Stimulated activated CD4-positive, alpha-beta T cell treated with anti-CD3 and anti-CD28 coated beads, Interleukin-1b, Interleukin-23, amount 100 ng/mL, for 4 hours (primary cell): ENCODE measurements at places on chromosomes 1 and 21.

- DNase-seq: peak; percentile 32
These were observed 32.1 kb downstream of the TGFB2 start for GRCh38 chr1:218377143-218377660.

DNA sequence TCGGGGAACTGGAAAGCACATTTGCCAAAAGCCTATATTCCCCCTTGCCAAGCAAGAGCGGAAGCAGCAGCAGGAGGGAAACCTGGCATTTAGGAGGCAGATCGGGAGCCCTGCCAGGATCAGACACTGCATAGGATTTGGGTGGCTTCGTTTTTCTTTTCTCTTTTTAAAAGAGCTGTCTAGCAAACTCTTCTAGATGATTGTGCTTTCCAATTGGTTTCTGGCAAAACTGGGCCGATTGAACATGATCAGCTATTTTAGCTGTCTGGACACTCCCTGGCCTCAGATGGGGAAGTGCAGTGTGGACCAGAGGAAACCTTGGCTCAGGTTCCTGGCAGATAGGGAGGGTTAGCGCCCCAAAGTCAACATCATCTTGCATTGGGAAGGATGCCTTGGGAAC lies 414.0 kb upstream of the KAZN start:
- no peak for DNase-seq

GRCh38 chr1:80050085-80050484 lies 1043.6 kb upstream of the ADGRL4 start:
- no peak for DNase-seq

GRCh38 chr1:17636612-17637011 lies 97.1 kb downstream of the ARHGEF10L start:
- DNase-seq: no peak

DNA sequence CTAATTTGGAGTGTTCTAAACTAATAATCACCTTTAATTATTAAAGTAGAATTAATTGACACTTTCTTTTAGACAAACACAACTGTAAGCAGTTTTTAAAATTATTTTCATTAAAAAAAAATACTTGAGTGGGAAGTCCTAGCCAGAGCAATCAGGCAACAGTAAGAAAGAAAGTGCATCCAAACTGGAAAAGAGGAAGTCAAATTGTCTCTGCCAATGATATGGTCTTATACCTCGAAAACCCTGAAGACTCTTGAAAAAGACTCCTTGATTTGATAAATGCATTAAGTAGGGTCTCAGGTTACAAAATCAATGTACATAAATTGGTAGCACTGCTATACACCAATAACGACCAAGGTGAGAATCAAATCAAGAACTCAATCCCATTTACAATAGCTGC lies 83.0 kb upstream of the GADD45A start:
- no peak for DNase-seq

GRCh38 chr1:66033781-66034180 lies 241.1 kb downstream of the PDE4B start:
- DNase-seq: no peak

DNA sequence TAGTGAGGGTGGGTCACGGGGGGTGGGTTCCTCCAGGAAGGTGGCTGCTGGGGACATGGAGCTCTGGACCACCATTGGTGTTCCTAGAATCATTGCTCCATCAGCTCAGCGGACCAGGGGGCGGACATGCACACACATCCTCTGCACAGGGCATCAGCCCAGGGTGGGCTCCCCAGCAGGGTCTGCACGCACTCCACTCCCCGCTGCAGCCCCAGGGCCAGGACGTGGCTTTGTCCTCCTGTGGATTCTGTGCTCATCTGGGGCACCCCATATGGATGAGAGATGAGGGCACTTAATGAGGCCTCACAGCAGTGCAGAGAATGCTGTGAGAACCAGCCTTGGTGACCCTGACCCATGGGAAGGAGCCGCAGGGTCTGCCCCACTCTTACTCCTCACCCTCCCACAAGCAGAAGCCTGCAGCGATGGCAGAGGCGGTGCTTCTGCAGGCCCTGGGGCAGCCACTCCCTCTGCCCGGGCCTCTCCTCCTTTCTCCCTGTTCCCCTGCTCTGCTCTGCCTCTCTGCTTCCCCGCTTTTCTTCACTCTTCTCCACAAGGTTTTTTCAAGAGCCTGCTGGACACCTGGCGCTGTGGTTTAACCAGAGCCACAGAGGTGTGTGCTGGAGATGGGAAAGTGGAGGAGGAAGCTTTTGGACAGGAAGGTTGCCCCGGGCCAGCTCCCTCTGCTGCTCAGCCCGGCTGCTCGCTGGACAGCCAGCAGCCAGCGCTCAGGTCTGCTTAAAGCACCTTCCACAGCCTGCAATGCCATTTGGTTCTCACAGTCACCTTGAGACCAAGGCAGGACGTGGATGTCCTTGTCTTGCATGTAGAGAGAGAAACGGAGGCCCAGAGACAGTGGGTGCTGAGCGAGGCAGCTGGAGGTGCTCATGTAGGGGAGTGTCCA lies 26.3 kb upstream of the PCBP3 start:
- no peak for DNase-seq

DNA sequence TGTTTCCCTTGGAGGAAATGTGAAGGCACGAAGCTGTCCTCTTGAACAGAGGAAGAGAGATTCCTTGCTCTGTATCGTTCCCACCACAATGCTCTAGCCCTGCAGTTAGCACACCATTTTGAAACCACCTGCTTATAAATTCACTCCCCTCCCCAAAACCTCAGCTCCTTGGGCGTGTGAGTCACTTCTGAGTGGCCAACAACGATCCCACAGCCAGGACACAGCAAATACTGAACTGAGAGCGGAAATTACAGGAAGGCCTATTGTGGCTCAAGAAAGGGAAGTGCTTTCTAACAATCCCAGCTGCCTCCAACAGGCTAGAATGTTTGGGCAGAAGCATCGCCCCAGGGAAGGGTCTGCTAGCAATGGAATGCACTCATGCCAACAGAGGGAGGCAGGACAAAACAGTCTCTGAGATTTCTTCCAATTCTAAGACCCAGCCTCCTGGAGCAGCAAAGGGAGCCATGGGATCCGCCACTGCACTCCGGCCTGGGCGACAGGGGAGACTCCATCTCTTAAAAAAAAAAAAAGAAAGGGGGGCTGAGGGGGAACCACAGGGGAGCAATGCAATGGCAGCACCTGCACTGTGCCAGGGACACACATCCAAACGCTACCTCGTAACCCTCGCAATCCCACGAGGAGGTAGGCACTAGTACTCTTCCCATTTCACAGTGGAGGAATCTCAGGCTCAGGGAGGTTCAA lies 1.9 kb downstream of the TMEM53 start:
- no peak for DNase-seq
